ENCODE measurements at places on chromosomes 4 and X. TPM values are rescaled to one million over a fixed set of nuclear protein-coding genes. Genes with fewer than 3 reads are reported as not detected.

PKD2 gene
- polyA plus RNA-seq: 6.6 TPM

CDX4 gene
- not detected for polyA plus RNA-seq

CSAG3 gene
- not detected for polyA plus RNA-seq

CABS1 gene
- not detected for polyA plus RNA-seq

FGF5 gene
- 0.27 TPM for polyA plus RNA-seq

PAK3 gene
- polyA plus RNA-seq: not detected

LDB2 gene
- 23.5 TPM for polyA plus RNA-seq

AFAP1 gene
- polyA plus RNA-seq: 2.0 TPM

AFF2 gene
- 0.01 TPM for polyA plus RNA-seq
